ENCODE measurements at places on chromosomes 3 and 15. TPM values are rescaled to one million over a fixed set of nuclear protein-coding genes. Genes with fewer than 3 reads are reported as not detected.

GRCh38 chr3:105365081-105365390 lies 1.7 kb upstream of the ALCAM start:
- no peak for DNase-seq

GRCh38 chr15:49860101-49860500 lies 239.3 kb downstream of the DTWD1 start:
- DNase-seq, result no peak

The ALDH1A2 gene
- 0.57 TPM for total RNA-seq

GRCh38 chr15:25852661-25853524 lies 10.2 kb downstream of the ATP10A start:
- DNase-seq, result peak; percentile 67

DNA sequence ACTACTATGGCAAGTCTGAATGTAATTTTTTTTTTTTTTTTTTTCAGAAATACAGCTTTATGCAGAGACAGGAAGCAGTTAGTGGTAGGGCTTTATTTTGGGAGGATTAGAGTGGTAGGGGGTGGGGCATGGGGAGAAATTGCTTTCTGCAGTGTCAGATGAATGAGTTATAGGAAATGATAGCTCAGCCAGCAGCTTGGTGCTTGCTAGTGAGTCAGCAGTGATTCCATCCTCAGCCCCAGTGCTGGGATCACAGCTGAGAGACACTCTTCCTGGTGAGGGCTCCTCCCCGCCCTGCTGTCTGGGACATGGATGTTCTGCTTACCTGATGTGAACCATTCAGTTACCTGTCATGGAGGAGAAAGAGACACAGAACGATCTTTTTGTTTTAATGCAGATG lies 39.6 kb downstream of the SEMA6D start:
- DNase-seq, result no peak

- DNase-seq, result no peak
Observed at GRCh38 chr3:88151358-88151757, 1.6 kb downstream of the C3orf38 start.

GRCh38 chr3:12571986-12572385 lies 15.1 kb downstream of the MKRN2 start:
- no peak for DNase-seq

GRCh38 chr3:71786217-71786549 lies 1.2 kb upstream of the PROK2 start:
- no peak for DNase-seq

- no peak for DNase-seq
Observed at GRCh38 chr3:125132815-125133214, 77.0 kb upstream of the HEG1 start.

DNA sequence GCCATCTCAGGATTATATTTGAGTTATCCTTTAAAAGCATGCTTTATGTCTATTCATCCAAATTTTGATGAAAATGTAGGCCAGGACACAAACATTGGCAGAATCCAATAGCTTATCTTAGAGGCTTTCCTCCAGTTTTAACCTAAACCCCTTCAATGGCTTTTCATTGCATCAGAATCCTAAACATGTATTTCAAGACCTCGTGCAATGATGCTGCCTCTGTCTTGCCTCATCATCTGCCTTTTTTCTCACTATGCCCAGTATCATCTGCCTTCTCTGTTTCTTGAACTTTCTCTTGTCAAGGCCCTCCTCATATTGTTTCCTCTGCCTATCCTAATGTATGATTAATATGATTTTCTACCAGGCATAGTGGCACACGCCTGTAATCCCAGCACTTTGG lies 76.1 kb upstream of the MAP4 start:
- DNase-seq, result no peak

- no peak for DNase-seq
Observed at GRCh38 chr15:62564886-62565633, 400.0 kb upstream of the C2CD4B start.

GRCh38 chr3:71102111-71102983 lies 481.2 kb downstream of the FOXP1 start:
- DNase-seq, result no peak

GRCh38 chr3:66076861-66077470 lies 38.2 kb upstream of the MAGI1 start:
- DNase-seq, result no peak

GRCh38 chr3:173502983-173503568 lies 105.5 kb downstream of the NLGN1 start:
- no peak for DNase-seq

Data from activated CD4-positive, alpha-beta T cell treated with anti-CD3 and anti-CD28 coated beads, Interleukin-2, amount 10 ng/mL, durations not matched to agents 24 days and 14 days (primary cell).